T follicular helper cell (primary cell): ENCODE measurements at places on chromosomes 7 and 10.
A peak's percentile ranks its signal among the peaks of the same experiment; 100 is the strongest.

DNA sequence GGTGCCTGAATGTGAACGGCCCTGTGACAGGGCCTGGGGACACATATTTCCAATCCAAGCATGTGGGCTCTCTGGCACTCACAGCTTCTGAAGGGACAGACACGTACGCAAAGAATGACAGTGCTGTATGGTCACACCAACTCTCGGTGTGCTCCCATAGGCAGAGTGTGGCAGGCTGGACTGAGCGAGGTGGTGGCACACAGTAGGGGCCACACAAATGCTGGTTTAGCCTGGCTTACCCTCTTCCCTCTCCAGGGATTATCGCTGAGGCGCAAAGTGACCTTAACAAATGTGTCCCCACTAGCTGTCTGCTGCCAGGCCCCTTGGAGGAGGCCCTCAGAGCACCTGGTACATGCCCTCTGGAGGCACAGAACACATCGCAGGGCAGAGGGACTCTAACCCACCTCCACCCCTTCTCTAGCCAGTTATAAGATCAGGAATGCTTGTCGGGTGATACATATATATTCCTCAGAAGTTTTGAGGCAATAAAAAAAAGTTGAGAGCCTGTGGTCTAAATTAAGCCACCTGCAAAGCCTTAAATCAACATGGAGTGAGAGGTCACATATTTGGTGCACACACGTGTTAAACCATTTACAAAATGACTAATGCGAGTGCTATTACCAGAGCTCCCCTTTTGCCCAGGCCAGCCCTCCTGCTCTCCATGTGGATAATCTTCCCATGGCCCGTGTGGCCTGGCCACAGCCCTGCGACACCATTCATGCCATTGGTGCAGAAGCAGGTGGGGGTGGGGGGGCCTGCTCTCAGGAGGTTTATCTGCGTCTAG is 262.8 kb upstream of the GRB10 start:
- DNase-seq: no peak

DNA sequence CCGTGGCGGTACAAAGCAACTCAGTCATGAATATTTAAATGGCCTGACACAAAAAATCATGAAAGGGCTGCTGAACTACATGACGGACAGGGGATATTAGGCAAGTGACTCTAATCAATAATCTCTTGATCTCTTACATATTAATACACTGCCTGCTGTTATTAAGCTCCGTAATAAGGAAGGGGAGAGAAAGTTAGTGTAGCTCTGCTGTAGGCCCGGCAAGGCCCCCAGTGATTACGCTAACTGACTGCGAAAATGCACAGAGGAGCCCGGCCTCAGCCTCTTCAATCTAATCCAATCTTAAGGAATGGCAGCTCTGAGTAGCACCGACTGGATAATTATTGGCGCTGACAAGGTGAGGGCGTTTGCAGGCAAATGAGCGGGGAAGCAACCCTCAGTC is 583.5 kb upstream of the MKI67 start:
- no peak for DNase-seq

DNA sequence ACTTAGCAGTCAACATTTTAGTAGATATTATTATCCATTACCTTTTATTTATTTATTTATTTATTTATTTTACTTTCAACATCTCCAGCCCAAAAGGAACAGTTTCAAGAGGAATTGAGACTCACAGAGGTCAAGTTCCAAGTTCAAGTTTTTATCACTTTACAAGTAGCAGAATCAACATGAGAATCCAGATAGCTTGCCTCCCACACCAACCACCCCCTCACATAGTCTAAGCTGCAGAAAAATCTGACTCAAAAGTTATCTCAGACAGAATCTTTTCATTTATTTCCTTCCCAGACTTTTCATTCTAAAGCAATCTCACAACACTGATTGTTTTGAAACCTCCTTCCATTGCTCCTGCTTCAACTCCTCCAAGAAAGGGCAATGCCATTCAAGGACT is 129.6 kb downstream of the GRM3 start:
- DNase-seq: no peak

- peak; percentile 52 for DNase-seq
Measured at GRCh38 chr7:4739528-4739992, 35.9 kb upstream of the AP5Z1 start.

- peak; percentile 12 for DNase-seq
Measured at GRCh38 chr7:96321031-96321657, 754 bp downstream of the SLC25A13 start.

- DNase-seq: no peak
Measured at GRCh38 chr10:123141791-123142700, 5.9 kb upstream of the HMX2 start.

DNA sequence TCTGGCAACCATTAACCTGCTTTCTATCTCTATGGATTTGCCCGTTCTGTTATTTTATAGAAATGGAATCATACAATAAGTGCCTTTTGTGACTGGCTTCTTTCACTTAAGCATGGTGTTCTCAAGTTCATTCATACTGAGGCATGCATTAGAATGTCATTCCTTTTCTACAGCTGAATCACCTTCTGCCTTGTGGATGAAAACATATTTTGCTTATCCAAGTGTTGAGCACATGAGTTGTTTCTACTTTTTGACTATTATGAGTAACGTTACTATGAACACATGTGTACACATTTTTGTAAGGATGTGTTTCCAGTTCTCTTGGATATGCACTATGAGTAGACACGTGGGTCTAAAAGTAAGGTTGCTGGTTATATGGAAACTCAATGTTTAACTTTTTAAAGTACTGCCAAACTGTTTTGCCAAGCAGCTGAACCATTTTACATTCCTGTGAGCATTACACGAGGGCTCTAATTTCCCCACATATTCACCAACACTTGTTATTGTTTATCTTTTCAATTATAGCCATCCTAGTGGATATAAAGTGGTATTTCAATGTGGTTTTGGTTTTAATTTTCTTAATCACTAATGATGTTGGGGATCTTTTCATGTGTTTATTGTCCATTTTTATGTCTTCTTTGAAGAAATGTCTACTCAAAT is 241.3 kb downstream of the FANK1 start:
- no peak for DNase-seq

DNA sequence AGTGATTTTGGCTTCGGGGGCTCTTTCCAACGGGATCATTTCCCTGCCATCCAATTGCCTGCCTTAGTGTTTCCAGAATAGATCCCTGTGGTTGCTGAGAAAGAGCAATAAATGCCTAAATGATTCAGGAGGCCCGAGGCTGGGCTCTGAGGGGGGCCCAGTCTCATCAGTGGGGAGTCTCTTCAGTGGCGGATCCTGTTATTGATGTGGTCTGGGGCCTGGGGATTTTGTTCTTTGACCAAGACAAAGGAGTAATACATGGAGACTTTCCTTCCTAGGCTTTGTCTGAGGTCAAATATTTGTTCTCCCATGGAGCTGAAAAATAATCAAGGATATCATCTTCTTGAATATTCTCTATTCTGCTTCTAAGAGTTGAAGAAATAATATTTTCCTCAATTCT is 40.8 kb downstream of the TAS2R41 start:
- no peak for DNase-seq

- DNase-seq: no peak
Measured at GRCh38 chr7:94893661-94894060, 13.7 kb upstream of the PPP1R9A start.

DNA sequence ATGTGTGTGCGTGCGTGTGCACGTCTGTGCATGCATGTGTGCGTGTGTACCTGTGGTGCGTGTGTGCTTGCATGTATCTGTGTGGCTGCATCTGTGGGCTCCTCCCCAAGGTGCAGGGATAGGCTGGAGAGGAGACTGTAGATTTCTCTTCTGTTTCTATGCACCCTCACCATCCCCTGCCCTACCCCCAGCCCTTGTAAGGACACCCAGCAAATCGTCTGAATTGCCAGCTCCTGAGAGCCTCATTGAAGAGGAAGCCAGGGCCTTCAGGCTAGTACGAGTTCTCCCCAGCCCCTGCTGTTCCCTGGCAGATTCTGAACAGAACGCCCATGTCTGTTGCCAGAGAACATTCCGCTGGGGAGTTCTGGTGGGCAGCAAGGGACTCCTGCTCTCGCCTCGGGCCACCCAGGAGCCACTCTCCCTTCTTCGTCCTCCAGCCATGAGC is 17.0 kb upstream of the TRIM8 start:
- DNase-seq: no peak

DNA sequence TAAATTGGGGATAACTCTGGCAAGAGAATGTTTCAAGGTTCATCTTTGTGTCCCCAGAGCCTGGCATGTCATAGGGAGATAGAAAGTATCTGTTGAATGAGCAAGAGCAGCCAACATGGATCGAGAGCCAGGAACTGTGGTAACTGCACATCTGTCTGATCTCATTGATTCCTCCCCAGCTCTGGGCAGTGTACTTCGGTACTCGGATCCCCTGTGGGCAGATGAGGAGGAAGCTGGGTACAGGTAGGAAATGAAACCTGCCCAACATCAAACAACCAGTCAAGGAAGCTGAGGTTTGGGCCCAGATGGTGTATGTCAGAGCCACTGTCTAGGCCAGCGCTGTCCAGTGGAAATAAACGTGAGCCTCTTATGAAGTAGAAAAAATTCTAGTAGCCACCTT is 76.4 kb downstream of the GRK5 start:
- no peak for DNase-seq

DNA sequence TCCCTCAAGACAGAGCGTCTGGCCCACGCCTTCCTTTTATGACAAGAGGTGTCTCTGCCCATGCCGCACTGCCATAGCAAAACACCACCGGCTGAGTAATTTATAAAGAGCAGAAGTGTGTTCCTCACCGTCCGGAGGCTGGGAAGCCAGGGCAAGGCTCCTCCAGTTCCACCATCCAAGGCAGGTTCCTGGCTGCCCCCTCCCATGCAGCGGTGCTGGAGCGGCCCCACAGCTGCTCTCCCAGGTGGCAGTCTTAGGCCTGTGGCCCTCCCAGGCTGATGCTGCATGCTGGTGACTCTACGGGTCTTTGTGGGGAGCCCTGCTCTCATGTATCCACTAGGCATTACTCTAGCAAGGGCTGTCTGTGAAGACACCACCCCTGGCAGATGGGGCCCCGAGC is 113.1 kb downstream of the TCERG1L start:
- DNase-seq: no peak

GRCh38 chr10:51125518-51125917 is 51.2 kb downstream of the PRKG1 start:
- no peak for DNase-seq

DNA sequence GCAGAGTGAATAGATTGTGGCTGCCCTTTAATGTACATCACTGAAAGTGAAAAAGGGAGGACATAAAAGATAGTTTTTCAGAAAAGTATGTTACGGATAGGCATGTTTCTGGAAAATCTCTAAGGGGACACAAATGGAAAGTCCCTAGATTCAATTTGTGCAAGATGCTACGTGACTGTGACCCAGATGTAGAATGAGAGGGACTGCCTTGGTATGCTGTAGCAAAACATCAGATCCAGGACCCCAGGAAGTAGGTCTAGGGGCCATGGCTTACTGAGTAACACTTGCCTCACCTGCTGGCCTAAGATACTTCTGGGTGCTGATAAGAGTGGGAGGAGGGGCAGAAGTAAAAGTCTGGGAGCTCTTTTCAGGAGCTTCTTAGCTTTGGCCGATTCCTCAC is 191.2 kb upstream of the PHYHIPL start:
- no peak for DNase-seq

DNA sequence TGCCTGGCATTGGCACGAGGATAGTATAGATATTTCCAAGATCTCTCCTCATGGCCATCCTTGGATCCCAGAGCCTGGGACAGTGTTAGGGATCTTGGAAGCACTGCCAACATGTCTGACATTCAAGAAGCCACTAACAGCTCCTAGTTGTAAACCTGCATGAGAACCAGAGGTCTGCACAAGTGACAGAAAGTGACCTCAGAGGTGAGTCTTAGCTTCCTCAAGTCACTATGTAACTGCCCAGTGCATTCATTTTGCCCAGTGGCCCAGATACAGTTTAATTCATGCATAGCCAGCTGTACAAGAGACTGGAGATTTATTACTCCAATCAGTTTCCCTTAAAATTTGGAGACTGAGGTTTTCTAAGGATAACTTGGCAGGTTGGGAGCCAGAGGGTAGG is 16.7 kb downstream of the SUGCT start:
- no peak for DNase-seq

- DNase-seq: no peak
Measured at GRCh38 chr7:106570948-106571418, 90.0 kb downstream of the CCDC71L start.

- no peak for DNase-seq
Measured at GRCh38 chr10:62249957-62250356, 18.7 kb downstream of the RTKN2 start.

DNA sequence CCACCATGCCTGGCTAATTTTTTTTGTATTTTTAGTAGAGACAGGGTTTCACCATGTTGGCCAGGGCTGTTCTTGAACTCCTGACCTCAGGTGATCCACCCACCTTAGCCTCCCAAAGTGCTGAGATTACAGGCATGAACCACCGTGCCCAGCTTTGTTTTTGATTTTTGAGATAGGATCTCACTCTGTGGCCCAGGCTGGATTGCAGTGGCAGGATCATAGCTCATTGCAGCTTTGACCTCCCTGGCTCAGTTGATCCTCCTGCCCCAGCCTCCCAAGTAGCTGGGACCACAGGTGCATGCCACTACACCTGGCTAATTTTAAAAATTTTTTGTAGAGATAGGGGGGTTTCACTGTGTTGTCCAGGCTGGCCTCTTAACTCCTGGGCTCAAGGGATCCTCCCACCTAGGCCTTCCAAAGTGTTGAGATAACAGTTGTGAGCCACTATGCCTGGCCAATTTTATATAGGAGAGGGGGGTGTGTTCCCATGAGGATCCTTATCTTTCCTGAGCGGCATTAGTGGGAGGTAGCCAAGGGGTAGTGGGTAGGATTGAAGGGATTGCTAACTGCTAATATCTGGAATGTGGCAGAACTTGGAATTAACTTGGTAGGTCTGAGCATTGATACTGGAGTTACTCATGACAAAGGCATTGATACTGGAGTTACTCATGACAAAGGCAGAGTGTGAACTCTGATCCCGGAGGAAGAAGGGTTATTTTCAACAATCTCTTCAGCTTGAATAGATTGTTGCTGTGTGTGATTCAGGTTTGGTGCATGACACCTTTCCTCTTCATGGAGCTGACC is 1.0 kb upstream of the NOLC1 start:
- no peak for DNase-seq

GRCh38 chr10:48184224-48184623 is 90.3 kb downstream of the FRMPD2 start:
- no peak for DNase-seq

DNA sequence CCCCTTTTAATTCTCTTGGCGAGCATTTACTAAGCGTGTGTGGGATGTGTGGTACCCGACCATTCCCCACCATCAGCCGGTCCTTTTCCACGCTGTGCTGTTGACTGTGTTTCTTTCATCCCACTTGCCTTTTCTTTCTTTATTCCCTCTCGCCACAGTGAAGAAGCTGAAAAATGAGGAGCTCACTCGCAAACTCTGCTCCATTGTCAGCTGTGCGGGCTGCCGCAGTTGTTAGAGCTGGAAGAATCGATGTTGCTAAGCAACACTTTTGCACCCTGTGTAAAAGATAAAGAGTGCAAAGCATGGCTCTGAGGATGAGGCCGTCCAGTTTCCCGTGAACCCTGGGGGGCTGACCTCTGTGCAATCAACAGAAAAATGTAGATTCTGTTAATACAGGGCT is 203.1 kb upstream of the NEBL start:
- DNase-seq: no peak
